Right lobe of liver (tissue), 6 donors: ENCODE measurements at places on chromosomes 1 and 21. TPM values are rescaled to one million over a fixed set of nuclear protein-coding genes. Genes with fewer than 3 reads are reported as not detected.

DNA sequence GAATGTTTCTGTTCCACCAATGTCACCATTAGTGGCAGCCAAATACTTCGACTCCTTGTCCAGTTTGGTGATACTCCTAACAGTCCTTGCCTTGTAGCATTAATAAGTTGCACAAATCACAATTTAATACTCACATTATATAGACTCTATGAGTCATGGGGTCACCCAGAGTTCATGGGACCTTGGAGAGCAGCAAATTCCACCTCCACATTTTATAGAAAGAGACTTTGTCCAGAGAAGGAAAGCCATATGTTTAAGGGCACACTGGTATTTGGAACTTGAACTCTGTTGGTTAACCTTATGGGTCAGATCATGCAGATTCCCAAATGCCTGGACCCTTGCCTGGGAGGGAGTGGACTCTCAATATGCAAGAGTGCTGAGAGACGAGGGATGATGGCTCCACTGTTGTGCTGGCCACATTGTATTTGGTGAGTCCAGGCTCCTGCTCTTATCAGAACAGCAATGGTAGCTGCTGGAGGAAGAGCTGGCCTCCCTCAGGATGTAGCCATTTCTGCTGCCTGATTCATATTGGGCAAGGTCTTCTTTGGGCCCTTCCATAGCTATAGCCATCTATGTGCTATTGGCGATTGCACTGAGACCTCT, 30.6 kb downstream of the DNAJC6 start:
- no peak for DNase-seq

DNA sequence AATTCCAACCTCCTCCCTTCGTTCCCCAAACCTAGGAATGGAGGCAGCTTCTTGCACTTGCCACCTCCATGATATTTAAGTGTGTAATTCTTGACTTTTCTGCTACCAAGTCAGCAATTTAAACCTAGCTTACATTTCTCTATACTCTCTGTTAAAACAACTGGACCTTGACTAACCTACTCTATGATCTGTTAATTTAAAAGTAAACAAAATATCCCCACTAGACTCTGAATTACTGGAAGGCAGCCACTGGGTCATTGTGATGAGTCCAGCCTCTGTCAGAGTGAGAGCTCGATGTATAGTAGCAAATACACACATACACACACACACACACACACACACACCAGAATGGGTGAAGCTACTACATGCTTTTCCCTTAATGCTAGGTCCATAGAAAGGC, 40.0 kb upstream of the DHCR24 start:
- no peak for DNase-seq

GRCh38 chr1:184426278-184426674, 39.4 kb downstream of the C1orf21 start:
- no peak for DNase-seq

GRCh38 chr1:114319418-114319817, 165.7 kb upstream of the SYT6 start:
- DNase-seq = no peak

DNA sequence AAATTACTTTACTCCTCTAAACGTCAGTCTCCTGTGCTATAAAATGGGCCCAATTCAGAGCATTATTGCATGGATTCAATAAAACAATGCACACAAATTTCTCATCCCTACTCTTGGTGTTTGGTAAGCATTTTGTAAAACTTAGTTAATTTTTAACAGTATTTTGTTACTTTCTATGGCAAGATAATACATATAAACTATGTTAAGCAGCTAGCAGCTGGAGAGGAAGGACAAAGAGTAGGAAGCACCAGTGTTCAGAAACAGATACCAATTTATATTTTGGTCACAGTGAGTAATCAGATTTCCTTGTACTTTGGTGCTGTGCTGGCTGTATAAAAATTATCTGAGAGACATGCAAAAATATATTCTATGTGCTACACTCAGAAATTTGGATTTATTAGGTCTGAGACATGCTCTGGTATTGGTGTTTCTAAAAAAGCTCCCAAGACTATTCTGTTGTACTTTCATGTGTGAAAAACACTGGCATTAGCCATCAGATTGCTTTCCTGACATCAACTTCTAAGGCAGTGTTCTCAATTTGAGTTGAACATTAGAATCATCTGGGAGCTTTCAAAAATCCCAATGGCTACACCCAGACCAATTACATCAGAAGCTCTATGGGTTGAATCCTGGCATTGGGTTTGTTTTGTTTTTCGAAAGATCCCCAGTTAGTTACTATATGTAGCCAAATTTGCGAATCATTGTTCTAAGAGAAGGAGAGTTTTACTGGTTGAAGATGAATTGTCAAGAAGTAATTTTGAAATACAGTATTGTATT, 100.3 kb upstream of the C1orf87 start:
- DNase-seq = no peak

DNA sequence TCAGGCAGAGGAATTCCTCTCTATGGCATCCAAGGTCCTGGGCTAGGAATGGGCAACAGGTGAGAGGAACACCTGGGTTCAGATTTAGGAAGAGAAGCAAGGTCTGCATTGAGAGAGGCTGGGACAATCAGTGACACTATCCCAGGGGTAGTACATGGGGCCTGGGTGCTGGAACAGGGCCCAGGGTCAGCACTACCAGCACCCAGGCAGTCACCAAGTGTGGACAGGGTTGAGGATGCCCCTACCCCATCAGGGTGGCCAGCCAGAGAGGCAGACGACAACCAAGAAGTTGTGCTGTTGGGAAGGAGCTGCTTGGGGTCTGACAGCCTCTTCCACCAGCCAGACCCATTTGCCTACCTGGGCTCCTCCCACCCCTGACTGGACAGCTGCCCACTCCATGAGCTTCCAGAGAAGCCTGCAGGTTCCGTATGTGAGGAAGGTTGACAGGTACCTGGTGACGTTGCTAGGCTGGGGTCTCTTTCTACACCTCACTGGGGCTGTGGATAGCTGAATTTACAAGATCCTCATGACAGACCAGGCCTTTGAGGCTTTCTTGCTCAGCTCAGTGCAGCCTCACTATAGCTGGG, 13.9 kb downstream of the CYP4A11 start:
- DNase-seq = peak; percentile 57

DNA sequence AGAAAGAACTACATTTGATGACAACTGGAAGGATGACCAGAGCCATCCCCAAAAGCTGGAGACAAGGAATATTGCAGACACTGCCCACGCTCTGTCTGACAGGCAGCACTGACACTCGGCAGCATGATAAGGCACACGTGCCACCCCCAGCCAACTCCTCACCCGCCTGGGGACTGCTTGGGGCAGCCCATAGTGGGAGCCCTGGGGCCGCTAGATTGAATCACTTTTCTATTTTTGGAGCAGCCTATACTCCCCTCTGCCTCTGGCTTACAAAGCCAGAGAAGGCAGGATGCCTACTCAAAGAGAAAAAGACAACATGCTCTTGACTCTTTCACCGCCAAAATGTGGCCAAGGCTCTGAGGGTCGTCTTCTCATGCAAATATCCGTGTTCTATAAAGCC, 1.3 kb downstream of the SMG5 start:
- DNase-seq = peak; percentile 44

GRCh38 chr1:80341021-80341420, 1334.5 kb upstream of the ADGRL4 start:
- DNase-seq = no peak

DNA sequence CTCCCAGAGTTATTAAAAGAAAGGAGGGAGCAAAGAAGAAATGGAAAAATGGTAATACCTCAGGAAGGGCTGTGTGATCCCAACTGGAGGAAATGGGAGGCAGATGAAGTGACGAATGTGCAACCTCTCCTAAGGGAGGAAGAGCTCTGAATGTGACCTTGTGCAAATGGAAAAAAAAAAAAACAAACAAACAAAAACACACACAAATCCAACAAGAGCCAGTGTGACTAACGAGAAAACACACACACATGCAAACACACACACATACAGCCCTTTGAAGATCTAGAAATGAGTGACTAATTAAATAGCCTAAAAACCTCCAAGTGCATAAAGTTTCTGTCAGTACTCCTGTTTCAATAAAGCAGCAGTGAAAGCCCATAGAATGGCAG, 49.0 kb downstream of the CCN1 start:
- no peak for DNase-seq

GRCh38 chr1:86757272-86757984, 53.1 kb downstream of the SH3GLB1 start:
- DNase-seq = no peak

DNA sequence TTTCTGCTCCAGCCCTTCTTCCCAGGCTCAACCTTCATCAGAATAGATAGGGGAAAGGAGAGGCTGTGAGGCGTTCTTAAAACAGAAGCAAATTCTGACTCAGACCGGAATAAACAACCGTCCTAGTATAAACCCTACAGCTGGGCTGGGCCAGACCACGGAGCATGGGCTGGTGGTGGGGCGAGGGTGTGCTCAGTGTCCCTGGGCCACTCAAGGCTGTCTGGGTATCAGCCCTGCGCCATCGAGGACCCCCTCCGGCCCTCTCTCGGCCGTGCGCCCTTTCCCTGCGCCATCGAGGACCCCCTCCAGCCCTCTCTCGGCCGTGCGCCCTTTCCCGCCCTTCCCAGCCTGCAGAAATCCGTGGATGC, 36.0 kb downstream of the CAPN2 start:
- no peak for DNase-seq

DNA sequence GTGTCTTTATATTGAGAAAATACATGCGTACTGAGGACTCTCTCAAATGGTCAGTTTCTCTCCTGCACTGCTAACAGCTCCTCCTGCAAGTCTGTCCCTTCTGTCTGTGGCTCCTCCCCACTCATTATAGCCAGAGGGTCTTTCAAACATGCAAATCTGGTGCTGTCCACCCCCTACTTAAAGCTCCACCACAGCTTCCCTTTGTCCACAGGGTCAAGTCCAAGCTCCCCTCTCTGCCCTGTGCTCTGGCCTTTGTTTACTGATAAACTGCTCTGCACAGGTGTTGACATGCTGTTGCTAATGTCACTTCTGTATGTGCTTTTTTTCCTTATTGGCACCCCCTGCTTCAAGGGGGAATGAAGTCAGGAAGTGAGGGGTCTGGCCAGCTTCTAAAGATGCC, 47.7 kb upstream of the GPR37L1 start:
- DNase-seq = no peak

DNA sequence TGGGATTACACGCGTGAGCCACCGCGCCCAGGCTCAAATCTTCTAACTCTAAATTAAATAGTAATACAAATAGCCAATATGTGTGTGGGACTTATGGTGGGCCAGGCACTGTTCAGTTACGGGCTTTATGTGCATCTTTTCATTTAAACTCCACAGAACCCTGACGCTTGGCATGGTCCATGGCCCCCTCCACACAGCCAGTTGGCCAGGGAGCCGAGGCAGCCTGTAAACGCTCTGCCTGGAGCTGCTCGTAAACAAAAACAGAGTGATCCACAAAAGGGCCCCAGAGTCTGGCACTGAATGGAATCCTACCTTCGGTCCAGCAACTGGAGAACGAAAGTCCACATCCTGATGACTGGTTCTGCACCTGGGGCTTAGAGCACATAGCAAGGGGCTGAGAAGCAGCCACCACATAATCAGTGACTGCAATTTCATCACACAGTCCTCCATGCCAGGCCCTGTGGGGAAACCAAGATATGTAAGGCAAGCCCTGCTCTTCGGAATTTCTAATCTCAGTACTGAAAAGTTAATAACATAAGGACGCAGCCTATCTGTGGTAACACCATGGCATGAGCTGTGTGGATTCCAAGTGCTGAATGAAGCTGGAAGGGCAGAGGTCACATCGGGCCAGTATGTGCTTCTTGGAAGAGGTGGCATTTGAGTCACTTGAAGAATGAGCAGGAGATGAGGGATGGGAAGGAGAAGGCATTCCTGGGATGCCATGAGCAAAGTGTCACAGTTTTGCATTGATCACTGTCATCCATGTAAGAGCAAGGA, 13.5 kb upstream of the ADAMTSL4 start:
- no peak for DNase-seq

DNA sequence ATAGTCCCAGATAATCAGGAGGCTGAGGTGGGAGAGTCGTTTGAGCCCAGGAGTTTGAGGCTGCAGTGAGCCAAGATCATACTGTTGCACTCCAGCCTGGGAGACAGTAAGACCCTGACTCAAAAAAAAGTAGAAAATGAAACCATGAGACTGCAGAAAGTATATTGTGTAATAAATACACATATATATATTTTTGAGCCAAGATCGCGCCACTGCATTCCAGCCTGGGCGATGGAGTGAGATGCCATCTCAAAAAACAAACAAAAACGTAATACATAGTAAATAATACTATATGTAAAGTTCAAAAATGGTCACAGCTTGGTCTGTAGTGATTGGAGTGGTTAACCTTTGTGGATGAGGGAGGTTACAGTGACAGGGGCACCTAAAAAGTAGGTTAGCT, 9.7 kb downstream of the BRDT start:
- DNase-seq = no peak

DNA sequence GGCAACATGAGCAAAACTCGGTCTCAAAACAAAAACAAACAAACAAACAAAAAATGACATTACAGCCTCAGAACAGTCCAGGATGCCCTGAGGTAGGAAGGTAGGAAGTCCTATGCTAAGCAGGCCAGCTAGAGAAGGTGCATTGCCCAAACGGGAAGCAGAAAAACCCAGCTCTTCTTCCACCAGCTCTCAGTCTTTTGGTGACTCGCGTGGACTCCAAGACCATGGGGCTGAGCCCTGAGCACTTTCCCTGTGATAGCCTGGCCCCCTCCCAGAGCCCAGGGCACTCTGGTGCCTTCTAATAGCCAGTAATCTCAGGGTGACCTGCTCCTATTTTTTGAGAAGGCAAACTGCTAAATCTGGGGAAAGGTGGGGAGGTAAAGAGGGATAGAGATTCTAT, 16.1 kb downstream of the PHLDA3 start:
- DNase-seq = no peak

GRCh38 chr1:94425821-94426484, 7.8 kb downstream of the ABCD3 start:
- DNase-seq = no peak

- DNase-seq = no peak
Observed at GRCh38 chr21:33696465-33696864, 54.2 kb downstream of the ITSN1 start.

DNA sequence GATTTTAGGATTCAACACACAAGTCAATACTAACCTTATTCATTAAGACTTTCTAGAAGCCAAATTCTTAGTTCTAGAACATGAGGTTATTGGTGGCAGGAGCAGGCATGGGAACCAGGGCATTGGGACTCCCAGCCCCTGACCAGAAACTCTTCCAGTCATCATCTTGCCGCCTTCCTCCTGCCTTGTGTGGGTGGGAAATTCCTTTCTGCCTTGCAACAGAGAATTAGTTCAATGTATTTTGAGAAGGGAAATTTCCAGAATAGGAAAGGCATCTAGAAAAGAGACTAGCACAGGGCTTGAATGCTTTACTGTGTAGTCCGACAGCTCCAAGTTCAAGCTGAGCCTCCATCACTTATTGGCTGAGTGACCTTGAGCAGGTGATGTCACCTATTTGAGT, 8.7 kb downstream of the GRHL3 start:
- DNase-seq = no peak

- DNase-seq = no peak
Observed at GRCh38 chr1:14964711-14965055, 188.9 kb upstream of the TMEM51 start.

- no peak for DNase-seq
Observed at GRCh38 chr21:20852866-20853265, 145.3 kb upstream of the NCAM2 start.

Gene CPLANE2
- 4.4 TPM for total RNA-seq

Gene C4BPA
- 793 TPM for total RNA-seq

Gene FAM3B
- not detected for total RNA-seq

Gene OR2M5
- not detected for total RNA-seq

Gene HTR1D
- not detected for total RNA-seq

Gene CHIT1
- total RNA-seq = 0.61 TPM

Gene TMPRSS2
- 20.9 TPM for total RNA-seq

Gene TYW3
- 10.2 TPM for total RNA-seq

Gene USP25
- 18.1 TPM for total RNA-seq

Gene FCRL1
- total RNA-seq = not detected

Gene CNKSR1
- 1.1 TPM for total RNA-seq
